GM18507 (cell line): ENCODE measurements at places on chromosomes 3 and 15.

DNA sequence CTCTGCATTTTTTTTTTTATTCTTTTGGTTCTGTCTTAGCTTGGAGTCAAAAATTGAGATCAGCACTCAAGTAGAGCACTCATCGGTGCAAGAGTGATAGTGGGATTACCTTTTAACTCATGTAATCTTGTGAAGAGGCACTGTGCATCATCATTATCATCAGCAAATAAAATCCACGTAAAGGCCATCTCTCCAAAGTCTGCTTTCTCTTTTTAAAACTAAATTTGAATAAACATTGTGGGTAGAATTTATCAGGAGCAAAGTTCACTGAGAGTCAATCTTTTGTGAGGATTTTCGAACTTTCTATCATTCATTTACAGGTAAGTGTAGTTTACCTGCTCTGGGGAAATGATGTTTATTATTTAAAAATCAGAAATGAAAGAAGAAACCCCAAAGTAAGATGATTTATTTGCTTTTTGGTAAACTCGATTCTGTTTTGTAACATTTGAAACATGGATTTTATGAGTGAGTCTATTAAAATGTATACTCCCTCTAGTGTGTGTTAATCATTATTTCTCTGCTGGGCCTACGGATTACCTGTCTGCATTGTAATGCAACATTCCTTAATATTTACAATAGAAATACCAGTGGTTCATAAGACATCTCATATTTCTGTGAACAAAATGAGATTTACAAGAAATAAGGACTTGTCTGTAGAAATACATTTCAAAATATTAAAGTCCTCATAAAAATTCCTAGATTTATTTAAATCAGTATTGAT, 327.7 kb upstream of the NAALADL2 start:
- DNase-seq: no peak

- no peak for DNase-seq
Observed at GRCh38 chr3:113310960-113311359, 99.6 kb downstream of the BOC start.

DNA sequence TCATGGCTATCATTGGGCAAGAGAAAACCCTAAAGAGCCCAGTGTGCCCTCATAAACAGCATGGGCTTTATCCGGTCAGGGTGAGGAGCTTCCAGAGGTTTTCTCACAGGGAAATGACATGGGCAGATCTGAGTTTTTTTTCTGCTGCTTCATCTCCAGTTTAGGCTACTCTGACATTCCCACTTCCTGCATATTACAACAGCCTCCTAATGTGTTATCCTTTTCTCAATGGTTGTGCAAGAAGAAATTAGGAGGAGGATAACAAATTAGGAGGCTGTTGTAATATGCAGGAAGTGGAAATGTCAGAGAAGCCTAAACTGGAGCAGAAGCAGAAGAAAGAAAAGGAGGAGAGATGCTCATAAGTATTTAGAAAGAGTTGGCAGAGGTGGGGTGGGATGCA, 175.6 kb downstream of the MTHFS start:
- no peak for DNase-seq

DNA sequence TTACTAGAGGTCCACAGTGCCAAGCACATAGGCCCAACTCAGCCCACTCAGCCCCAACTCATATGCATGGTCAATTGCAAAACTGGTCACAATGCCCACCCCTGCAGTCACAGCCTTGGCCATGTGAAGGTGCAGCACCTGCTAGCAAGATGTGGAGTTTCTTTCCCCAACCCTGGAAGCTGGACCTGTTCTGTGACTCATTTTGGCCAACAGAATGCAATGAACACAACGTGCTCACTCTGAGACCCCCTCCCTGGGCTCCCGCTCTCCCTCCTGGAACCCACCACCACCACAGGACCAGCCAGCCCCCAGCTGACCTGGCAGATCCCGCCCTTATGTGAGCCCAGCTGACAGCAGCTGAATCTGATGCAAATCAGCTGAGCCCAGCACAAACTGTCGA, 34.4 kb downstream of the ALDH1L1 start:
- no peak for DNase-seq

DNA sequence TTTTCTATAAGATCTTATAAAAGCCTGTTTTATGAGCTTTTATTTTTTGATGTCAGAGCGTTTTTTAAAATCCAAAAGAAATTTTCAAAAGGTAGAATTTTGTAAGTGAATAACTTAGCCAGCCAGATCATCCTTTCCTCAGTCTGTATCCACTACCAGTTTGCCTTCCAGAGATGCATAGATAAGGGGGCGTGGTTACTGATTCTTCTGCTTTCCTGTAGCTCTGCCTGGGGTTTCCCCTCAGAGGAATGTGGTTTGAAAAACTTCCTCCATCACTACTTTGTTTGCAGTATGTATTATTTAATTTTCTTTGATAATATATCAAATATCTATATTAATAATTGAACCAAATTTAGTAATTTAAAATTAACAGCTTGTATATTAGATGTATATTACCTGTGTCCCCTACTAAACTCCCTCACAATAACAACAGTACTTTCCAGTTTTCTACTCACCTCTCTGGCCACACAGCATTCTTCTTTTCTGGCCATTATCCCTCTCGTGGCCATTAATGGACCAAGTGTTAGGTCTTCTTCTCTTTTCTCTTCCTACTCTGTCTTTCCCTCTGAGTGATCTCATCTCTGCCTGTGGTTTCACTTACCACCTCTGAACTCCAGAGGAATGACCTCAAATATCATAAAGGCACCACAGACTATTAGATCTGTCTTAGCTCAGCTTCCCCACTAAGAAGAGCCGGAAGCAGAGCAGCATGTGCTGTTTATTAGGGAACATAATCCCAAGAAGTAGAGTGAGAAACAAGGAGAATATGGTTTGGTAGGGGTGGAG, 239.7 kb downstream of the UBE2E2 start:
- DNase-seq: no peak

DNA sequence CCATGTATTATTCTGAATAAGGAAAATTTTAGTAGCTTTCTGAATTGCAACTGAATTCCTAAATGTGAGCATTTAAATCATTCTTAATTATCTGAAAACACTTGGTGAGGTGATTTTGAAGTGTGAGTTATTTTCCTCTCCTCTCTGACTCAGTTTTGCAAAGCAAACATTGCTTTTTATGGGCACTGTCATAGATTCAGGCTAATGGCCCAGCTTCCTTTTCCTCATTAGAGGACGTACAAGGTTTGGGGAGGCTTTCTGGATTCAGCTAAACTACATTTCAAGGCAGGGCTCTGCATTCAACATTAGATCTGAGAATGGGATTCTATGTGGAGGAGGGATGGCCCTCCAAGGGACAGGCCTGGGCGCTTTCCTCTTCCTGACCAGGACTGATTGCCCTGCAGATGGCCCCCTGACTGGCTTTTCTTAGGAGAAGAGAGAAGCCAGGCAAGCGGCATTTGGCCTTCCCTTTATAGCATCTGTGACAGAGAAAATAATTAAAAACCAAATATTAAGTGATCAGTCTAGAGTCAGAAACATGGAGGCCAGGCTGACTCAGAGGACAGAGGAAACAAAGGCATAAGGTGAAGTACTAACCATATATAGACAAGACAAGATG, 53.0 kb upstream of the STXBP5L start:
- no peak for DNase-seq

DNA sequence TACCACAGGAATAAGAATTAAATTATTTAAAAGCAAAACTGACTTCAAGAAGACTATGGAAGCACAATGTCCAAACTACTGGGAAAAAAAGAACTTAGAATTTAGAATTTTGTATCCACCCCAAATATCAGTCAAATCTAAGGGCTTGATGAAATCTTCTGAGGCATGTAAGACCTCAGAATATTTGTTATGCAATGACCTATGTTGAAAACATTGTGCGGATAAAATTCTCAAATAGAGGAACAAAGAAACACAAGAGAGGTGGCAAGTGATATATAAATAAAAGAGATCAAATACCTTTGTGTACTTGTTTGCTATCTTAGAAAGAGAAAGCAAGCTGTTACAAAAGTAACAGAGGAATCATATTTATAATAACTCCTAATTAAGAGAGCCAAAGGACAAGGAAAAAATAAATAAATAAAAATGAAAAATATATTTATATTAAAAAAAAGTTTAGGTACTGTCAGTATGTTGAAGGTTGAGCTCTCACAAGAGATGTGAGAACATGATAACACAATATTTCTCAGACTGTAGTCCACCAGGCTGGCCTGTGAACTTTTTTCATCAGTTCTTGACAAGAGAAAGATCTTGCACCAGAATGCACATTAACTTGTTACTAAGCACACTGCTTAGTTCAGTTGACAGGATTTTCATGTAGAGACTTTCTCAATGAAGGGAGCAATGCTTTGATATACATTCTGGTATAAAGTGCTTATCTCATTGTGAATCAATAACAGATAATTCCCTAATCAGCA, 50.0 kb downstream of the CPA3 start:
- no peak for DNase-seq

GRCh38 chr3:195207731-195208130, 63.2 kb downstream of the XXYLT1 start:
- DNase-seq: no peak

- DNase-seq: no peak
Observed at GRCh38 chr3:90018779-90019178, 911.4 kb downstream of the EPHA3 start.

DNA sequence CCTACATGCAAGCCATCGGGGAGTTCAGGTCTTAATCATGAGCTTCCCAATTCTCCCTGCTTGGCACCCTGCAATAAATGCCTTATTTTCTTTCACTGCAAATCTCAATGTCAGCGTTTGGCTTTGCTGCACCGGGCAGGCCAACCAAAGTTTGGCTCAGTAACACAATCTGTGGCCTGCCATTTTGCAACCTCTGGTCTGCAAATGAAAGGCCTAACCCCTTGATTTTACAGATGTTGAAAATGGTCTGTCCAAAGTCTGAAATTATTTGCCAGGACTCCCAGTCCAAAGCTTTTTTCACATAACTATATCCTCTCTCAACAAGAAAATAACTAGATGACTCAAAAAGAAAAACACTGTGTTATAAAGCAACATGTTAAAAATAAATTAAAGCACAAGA, 34.0 kb upstream of the LEKR1 start:
- no peak for DNase-seq

DNA sequence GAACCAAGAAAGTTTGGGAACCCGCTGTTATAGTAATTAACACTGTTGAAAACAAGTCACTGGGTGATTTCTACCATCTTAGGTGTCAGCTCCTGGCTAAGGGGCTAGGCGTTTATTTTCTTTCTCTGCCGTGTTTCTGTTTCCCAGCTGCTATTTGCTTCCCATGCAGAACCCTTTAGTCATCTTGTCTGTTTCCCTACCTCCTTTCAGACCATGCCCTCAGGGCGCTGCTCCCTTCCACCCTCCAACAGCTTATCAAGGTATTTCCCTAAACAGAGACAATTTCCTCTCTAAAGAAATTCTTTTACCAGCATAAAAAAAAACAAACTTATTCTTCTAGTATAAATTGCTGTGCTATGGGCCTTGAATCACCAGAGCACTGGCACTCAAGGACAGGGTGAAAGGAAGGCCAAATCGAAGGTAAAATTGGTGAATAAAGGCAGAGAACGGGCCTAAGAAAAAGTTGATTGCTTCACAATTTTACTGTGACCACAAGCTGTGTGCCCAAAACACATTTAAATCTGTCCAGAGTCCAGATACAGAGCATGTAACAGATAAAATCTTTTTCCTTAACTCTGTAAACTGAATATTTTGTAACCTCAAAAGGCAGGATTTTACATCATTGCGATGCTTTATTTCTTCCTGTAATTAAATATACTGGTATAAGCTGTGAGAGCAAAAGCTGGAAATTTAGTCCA, 319.2 kb downstream of the ZNF621 start:
- no peak for DNase-seq

GRCh38 chr15:45106002-45106790, 7.8 kb downstream of the DUOX2 start:
- DNase-seq: no peak

GRCh38 chr3:154191520-154191919, 70.3 kb downstream of the ARHGEF26 start:
- DNase-seq: no peak

DNA sequence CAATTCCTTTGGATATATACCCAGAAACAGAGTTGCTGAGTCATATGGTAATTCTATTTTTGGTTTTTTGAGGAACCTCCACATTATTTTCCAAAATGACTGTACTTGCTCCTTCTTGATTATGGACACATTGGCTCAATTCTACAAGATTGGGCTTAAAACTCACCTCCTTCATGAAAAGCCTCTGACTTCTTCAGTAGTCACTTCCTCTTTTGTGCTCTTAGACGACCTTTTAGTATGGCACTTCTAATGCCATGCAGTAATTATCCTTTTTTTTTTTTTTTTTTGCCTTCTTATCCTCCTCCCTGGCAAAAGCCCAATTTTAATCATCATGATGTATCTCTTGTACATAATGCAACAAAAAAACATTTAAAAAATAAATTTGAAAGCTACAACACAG, 33.0 kb upstream of the ABHD17C start:
- no peak for DNase-seq

- no peak for DNase-seq
Observed at GRCh38 chr3:72334681-72335457, 513.4 kb downstream of the SHQ1 start.
